ENCODE measurements at places on chromosomes 5 and 9. TPM values are rescaled to one million over a fixed set of nuclear protein-coding genes. Genes with fewer than 3 reads are reported as not detected.

DCANP1 gene
- under 0.01 TPM for total RNA-seq

CDHR2 gene
- total RNA-seq: 1.3 TPM

NR4A3 gene
- 8.9 TPM for total RNA-seq

CDO1 gene
- 7.3 TPM for total RNA-seq

ZNF79 gene
- total RNA-seq: 11.5 TPM

Data from body of pancreas (tissue), 4 donors.